Heart right ventricle (tissue), 16 donors: ENCODE measurements at places on chromosomes 11 and 22.

DNA sequence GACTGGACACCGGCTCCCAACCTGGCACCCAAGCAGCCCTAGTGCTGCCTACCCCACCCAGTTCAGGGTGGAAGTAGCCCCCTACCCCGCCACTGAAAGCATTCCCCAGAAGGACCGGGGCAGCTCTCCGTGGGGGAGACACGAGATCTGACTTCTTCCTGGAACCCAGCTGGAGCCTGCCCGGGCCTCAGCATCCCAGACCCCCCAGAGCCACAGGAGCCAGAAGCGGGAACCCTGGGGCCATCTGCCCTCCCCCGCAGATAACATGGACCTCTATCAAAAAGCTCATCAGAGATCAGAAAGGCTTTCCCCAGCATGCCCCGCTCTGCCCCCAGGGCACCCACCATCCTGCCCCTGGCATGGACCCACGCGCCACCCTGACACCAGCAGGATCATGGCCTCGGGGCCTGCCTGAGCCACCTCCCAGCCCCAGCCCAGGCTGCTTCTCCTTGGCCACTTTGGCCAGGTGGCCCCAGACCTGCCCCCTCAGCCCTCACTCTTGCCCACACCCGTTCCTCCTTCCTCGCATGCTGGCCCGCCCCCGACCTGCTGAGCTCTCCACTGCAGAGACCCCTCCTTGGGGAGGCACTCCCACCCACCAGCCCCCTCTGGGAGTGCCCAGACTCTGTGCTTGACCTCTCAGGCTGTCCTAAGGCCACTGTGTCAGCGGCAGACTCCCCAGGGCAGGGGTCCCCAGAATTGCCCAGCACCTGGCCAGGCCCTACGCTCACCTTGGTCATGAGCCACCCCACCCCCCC lies 17.1 kb downstream of the WNT7B start:
- no peak for DNase-seq

- DNase-seq = no peak
Observed at GRCh38 chr22:31244046-31244942, 32.2 kb downstream of the LIMK2 start.

- DNase-seq = no peak
Observed at GRCh38 chr11:128409476-128409875, 177.9 kb downstream of the ETS1 start.

DNA sequence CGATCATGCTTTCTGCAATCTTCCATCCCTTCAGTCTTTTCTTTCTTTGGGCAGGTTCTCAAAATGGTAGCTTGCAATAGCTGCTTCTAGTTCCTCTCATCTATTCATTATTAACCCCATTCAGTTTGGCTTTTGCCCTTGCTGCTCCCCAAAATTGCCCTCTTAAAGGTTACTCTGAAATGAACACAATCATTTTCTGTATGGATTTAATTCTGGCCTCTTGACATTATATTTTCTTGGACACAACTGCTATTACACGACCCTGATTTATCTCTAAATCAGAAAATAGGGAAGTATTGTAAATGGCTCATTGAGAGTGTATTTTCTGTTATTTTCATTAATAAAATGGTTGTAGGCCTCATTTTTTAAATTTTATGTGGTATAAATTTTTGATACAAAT lies at the start of gene ANGPTL5:
TSS of gene ANGPTL5 (minus strand) at position 101 of the 400 bp plus-strand sequence. CDS start 8,613 bp downstream, outside the sequence.
- DNase-seq = no peak

GRCh38 chr11:86736291-86737143 lies 63.8 kb upstream of the PRSS23 start:
- no peak for DNase-seq
